ENCODE measurements at places on chromosomes 16 and 17. TPM values are rescaled to one million over a fixed set of nuclear protein-coding genes. Genes with fewer than 3 reads are reported as not detected.

The UNC13D gene
- not detected for total RNA-seq

The SP2 gene
- 1.6 TPM for total RNA-seq

The APOH gene
- not detected for total RNA-seq

The NPW gene
- total RNA-seq: not detected

The CCDC200 gene
- total RNA-seq: not detected

The NPIPA5 gene
- 7.8 TPM for total RNA-seq

The CFAP97D1 gene
- not detected for total RNA-seq

The ARL5C gene
- not detected for total RNA-seq

The RAB11FIP4 gene
- 2.0 TPM for total RNA-seq

The GPS2 gene
- 94.3 TPM for total RNA-seq

The LCMT1 gene
- 51.1 TPM for total RNA-seq

The SLC5A10 gene
- 0.27 TPM for total RNA-seq

The VWA3A gene
- total RNA-seq: not detected

The LDHD gene
- total RNA-seq: 0.42 TPM

The MAP1LC3B gene
- total RNA-seq: 26.0 TPM

The OSGIN1 gene
- total RNA-seq: 3.6 TPM

The TBC1D3H gene
- not detected for total RNA-seq

The DNASE1 gene
- total RNA-seq: 8.3 TPM

The CHST6 gene
- total RNA-seq: 1.4 TPM

The CCDC144A gene
- total RNA-seq: 0.42 TPM

The CHP2 gene
- total RNA-seq: not detected

The HES7 gene
- total RNA-seq: 0.94 TPM

The KIF19 gene
- not detected for total RNA-seq

The ZP2 gene
- not detected for total RNA-seq

The METTL9 gene
- 194 TPM for total RNA-seq

The GPRC5C gene
- total RNA-seq: 12.9 TPM

The AGRP gene
- not detected for total RNA-seq

The C17orf113 gene
- 0.44 TPM for total RNA-seq

The TPSAB1 gene
- not detected for total RNA-seq

The GPR179 gene
- not detected for total RNA-seq

The TP53TG3D gene
- not detected for total RNA-seq
